ENCODE measurements at places on chromosomes 2 and 18.

- DNase-seq, result no peak
These were observed 360.3 kb downstream of the IRS1 start for GRCh38 chr2:226439337-226439736.

GRCh38 chr2:12080360-12080759 lies 333.9 kb downstream of the LPIN1 start:
- DNase-seq, result no peak

GRCh38 chr2:216842636-216843035 lies 17.2 kb downstream of the TNP1 start:
- DNase-seq, result no peak

DNA sequence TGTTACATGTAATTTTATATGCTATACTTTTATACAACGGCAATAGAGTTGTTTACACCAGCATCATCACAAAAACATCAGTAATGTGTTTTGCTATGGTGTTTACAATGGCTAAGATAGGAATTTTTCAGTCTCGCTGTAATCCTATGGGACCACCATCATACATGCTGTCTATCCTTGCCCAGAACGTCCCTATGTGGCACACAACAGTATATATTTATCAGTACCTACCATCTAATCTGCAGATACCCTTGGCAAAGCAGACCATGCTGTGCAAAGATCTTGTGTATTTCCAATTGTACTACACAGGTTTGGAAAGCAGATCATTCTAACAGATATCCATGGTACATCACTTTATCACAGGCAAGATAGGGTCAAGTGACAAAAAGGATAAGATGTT lies 15.3 kb downstream of the RPL31 start:
- no peak for DNase-seq

DNA sequence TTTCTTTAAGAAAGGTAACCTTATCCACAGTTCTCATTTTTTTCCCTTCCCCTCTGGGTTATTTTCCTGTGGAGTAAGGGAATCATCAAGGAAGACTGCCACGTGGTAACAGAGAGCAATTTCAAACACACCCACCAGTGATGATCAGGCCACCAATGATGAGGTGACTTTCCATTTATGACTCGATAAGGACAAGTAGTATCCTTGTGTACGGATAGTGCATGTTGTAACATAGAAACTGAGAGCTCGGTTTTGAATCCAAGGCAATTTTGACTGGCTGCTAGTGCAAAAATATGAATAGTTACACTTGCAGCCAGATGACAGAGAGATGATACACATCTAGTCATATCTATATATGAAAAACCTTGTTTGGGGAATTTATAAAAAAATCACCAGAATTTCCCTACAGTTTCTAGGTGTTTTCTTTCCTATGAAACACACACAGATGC lies 143.6 kb upstream of the TCF4 start:
- DNase-seq, result no peak

DNA sequence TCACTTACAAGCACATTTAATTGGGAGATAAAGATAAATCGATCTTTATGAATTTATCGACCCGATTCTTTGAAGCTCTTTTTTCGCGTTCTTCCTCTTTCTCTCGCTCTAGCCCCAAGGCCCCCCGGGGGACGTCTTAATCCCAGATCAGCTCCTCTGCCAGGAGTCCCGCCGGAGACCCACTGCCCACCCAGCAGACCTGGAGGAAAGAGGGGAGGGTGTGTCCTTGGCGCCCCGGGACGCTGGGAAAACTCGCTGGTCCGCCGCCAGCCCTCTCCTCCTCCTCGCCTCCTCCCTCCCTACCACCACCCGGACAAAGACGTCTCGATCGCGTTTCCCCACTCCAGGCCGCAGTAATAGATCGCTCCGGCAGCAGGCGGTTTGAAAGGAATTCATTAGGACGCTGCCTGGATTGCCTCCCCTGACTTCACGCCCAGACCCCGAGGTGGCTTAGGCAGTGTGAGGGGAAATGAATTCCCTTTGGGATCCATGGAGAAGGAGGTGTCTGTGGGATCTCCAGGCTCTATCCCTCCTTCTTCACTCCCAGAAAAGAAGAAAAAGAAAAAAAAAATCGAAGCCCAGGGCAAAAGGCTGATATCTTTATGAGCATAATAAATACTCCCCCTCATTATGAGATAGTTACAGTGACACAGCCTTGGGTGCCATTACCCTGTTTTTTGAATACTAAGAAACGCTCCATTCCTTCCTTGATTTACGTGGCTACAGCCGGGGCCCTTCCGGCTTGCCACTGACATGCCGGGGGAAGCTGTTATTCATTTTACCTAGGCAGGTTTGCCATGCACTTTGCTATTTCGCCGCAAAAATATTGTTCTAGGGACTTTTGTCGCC lies 1.8 kb upstream of the GBX2 start:
- no peak for DNase-seq

GRCh38 chr2:236082061-236082460 lies 86.1 kb downstream of the GBX2 start:
- no peak for DNase-seq

DNA sequence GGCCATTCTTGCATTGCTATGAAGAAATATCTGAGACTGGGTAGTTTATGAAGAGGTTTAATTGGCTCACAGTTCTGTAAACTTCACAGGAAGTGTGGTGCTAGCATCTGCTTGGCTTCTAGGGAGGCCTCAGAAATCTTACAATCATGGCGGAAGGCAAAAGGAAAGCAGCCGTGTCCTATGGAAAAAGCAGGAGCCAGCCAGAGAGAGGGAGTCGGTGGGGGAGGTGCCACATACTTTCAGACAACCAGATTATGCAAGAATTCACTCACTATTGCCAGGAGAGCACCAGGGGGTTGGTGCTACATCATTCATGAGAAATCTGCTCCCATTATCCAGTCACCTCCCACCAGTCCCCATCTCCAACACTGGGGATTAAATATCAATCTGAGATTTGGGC lies 64.1 kb downstream of the CPS1 start:
- no peak for DNase-seq

GRCh38 chr2:228747483-228747882 lies 523.6 kb downstream of the PID1 start:
- no peak for DNase-seq

DNA sequence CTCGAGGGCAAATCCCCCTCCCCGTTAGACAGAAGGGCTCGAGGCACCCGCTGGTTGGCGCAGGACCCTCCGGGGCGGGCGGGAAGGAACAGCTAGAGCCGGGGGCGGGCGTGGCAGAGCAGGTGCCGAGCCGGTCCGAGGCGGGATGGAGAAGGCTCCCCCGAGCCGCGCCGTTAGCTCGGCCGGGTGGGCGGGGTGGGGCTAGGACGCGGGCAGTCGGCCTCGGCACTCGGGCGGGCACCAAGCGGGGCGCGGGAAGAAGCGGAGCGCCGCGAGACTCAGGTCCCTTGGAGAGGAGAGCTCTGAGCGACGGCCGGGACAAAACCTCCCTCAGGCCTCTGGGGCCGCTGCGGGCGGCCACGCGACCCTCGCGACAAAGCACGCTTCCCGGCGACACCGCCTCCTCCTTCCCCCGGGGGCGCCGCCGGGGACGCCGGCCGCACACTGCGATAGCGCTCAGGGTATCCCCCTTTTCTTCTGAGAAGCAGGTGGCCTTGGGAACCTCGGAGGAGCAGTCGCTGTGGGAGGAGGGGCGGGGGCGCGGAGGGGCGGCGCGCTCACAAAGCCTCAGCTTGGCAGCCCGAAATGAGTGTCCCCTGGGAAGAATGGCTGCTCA lies 721 bp downstream of the FHOD3 start:
- DNase-seq, result no peak

- DNase-seq, result no peak
These were observed 25.1 kb downstream of the COLEC12 start for GRCh38 chr18:475202-476031.

DNA sequence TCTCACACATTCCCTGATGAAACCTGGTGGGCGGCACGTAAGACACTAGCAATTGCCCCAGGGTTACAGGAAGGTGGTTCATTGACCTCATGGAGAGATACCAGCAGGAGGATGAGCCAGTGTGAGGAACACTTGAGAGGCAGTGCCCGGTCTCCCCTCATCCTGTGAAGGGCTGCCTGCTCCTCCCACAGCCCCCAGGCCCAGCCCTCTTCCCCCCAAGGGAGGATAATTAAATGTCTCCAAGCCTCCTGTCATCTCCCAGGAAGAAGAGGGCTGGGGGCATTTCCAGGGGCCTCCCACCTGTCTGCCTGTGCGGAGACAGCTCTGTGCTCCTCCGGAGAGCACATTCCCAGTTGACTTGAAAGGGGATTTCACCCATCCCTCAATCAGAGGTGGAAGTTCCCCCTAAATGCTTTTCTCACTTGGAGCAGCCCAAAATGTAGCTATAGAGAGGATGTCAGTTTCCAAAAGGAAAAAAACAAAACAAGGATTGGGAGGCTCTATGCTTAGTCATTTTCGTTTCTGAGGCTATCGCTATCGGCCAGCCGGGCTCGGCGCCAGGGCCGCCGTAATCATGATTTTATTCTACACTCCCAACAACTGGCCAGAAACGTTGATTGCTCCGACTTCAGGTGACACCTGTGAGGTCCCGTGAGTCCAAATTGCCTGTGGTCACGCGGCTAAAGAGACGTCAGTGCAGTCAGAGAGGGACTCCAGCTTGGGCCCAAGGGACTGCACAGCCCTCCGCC lies 7.1 kb downstream of the KCNF1 start:
- DNase-seq, result no peak

- DNase-seq, result no peak
These were observed 17.0 kb downstream of the RNU4ATAC start for GRCh38 chr2:121547646-121548045.

DNA sequence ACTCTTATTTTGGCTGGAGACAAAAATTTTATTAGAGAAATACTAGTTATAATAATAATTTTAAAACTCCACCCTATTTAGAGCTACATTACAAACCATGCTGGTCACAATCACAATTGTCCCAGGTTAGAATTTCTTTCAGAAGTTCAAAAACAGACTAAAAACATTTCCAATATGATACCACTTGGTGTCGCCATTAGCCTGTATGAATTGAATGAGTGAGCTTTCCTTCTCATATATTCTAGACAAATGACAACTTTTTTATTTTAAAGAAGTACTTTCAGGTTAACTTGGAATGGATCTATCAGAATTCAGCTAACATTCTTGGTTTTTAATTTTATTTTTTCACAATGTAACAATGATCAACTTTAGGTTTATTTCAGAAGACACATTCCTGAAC lies 48.0 kb downstream of the SERPINB8 start:
- no peak for DNase-seq

DNA sequence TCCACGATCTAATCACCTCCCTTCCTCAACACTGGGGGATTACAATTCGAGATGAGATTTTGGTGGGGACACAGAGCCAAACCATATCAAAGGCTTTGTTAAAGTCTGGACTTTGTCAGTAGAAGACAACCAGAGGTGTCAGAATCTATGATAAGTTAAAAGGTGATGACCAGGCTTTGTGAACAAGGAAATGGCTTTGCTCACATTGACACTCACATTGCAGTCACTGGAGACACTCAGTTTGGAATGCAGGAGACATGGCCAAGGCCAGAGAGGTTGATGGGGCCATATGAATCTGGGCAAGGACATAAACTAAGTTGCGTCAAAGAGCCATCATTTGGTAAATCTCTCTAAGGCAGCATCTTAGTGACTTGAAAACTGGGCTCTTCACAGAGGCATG lies 678.2 kb upstream of the FSHR start:
- no peak for DNase-seq

DNA sequence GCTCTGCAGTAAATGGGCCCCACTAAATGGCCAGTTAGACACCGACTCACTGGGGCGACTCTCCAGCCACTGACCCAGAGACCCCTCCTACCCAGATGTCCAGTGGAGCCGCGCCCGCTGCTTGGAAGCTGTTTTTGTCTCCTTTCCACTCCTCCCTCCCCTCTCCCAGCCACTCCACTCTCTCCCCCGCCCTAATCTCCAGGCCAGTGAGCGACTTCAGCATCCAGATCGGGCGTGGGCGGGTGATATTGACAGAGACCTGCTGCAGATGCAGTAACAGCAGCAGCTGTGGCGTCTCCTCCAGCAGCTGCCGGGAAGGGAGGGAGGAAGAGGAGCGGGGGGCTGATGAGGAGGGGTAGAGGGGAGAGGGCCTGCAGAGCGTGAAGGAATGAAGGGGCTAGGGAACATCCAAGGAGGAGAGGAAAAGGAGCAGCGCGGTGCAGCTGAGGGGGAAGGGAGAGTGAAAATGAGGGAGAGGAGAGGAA lies at the start of gene SCN7A:
TSS of gene SCN7A (minus strand) at position 110 of the 485 bp plus-strand sequence. CDS start 16,553 bp downstream, outside the sequence.
- no peak for DNase-seq

DNA sequence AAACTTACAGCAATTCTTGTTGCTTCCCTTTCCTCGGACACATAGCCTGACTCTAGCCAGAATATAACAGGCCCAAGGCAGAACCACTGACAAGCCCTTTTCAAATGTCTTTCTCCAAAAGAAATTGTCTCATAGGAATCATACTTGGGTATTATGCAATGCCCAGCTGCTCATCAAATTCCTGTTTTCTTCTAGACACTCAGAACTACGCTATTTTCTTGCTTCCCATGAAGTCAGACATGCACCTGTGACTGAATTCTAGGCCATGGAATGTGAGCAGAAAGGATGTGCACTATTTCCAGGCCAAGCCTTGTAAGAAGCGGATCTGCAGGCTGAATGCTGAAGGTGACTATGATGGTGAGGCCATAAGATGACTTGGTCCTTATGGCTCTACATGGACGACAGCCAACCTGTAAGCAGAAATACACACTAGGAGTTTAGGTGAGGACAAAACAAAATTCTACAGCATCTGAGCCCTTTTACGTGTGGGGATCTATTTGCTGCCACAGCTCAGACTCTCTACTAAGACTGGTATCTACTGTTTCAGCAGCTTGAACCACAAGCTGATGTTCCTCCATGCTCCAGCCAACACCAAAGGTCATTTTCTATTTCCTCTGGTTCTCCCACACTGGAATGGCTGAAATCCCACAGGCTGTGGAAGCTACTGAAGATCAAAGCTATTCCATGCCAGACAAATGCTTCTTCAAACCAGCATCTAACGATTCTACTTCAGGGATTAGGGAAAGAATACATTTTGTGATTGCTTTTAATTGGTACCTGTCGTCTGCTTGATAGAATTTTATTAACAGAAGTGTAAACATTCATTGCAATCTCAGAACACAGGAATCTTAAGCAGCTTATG lies 378.7 kb downstream of the RBM43 start:
- DNase-seq, result no peak

GRCh38 chr2:62868947-62869346 lies 163.4 kb downstream of the EHBP1 start:
- no peak for DNase-seq

DNA sequence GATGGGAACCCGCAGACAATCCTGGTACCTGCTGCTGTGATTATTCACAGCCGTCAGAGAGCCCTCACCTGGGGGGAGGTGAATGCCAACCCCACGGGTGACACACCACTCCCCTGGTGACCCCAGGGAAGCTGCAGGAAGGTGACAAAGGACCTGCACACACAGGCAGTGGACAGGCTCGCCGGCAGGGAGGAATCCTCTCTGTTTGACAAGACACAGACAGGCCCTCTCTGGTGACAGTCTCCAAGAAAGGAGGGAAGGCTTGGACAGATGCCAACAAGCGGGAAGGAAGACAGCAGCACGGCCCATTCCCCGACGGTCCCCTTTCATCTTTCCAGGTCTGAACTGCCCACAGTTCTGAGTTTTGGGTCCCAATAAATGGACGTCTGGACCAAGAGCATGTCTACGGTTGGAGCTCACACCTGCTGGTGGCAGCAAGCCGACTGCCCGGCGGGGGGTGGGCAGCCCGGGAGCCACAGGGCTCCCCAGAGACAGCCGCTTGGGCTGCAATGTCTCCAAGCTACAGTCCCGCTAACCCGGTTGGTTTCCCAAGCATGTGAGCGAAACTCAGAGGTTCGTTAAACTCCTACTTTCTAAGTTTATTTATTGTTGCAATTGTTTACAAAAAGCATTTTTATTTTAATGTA lies 31.8 kb downstream of the HDAC4 start:
- DNase-seq, result no peak

GRCh38 chr2:169302364-169302763 lies 60.0 kb downstream of the LRP2 start:
- no peak for DNase-seq

GRCh38 chr18:25058521-25058920 lies 293.4 kb downstream of the ZNF521 start:
- no peak for DNase-seq

Data from stimulated activated CD8-positive, alpha-beta memory T cell treated with anti-CD3 and anti-CD28 coated beads, Interleukin-7, amount 100 ng/mL, for 4 hours (primary cell).